Small intestine (tissue), 16 donors: ENCODE measurements at places on chromosomes 7 and 10. TPM values are rescaled to one million over a fixed set of nuclear protein-coding genes. Genes with fewer than 3 reads are reported as not detected.

Gene PDK4
- polyA plus RNA-seq = 98.5 TPM

Gene EN2
- polyA plus RNA-seq = not detected

DNA sequence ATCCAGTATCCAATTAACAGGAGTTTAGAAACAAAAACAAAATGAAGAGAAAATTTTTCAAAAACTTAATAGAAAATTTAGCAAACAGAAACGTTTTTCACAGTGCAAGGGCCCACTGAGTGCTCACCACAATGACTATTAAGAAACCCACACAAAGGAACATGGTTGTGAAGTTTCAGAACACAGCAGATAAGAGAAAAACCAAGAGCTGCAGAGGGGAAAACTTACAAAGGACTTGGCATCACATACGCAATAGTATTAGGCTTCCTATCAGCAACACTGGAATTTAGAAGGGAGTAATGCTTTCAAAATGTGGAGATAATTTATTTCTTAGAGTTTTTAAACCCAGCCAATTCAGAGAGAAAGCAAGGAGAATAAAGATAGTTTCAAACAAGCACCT, 1.7 kb upstream of the C7orf25 start:
- no peaks in the 10 kb centered on the region for H3K4me1 ChIP-seq
- no peak for DNase-seq
- peaks cover 14% of the 10 kb centered on the region for H3K36me3 ChIP-seq

DNA sequence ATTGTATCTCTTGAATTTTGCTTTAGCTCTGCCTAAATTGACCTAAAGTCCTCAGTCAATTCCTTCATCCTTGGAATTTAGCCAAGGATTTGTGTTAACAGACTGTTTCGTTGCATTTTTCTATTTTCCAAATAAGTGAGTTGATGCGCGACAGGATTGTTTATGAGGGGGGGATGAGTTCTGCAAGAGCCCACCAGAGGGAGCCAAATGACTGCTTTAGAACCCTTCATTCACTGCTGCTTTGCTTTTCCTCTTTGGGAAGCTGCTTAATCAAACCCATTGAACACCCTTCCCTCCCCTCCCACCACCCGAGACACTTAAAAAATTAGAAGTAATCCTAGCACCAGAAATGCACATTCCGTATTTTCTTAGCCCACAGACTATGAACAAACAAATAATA, 33.7 kb upstream of the PTF1A start:
- no peaks in the 10 kb centered on the region for H3K36me3 ChIP-seq
- no peaks in the 10 kb centered on the region for H3K27me3 ChIP-seq
- H3K4me3 ChIP-seq = no peak overlapping the region
- peaks cover 5% of the 10 kb centered on the region for H3K4me1 ChIP-seq
- H3K27ac ChIP-seq = no peak overlapping the region
- DNase-seq = peak; percentile 62

DNA sequence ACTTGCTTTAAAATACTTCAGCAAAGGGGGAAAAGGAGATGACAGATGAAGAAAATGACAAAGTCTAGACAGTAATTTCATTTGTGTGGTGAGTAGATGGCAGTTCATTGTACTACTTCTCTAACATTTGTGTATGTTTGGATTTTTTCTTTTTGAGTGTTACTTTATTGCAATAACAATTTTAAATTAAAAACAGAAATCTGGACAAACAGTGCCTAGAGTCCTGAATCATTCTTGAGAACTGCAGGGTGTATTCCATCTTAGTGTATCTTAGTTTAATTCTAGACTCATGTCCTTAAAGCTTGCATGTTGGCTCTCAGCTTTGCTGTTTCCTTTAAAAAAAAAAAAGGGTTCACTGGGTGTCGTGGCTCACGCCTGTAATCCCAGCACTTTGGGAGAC, 31.1 kb downstream of the HOXA1 start:
- H3K27me3 ChIP-seq = no peaks in the 10 kb centered on the region
- H3K36me3 ChIP-seq = no peaks in the 10 kb centered on the region

DNA sequence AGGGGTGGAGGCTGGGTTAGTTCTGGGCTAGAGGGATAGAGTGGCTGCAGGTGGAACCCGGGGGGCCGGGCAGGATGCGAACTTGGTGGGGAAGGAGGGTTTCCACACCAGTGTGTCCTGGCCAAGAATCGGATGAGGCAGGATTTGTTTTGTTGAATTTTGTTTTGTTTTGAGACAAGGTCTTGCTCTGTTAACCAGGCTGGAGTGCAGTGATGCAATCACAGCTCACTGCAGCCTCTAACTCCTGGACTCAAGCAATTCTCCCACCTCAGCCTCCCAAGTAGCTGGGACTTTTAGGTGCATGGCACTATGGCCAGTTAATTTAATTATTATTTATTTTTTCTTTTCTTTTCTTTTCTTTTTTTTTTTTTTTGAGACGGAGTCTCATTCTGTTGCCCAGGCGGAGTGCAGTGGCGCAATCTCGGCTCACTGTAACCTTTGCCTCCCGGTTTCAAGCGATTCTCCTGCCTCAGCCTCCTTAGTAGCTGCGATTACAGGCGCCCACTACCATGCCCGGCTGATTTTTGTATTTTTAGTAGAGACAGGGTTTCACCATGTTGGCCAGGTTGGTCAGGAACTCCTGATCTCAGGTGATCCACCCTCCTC, 13.0 kb upstream of the PPP1R35 start:
- H3K4me3 ChIP-seq = no peak overlapping the region
- no peaks in the 10 kb centered on the region for H3K27me3 ChIP-seq
- no peaks in the 10 kb centered on the region for H3K4me1 ChIP-seq

GRCh38 chr10:74624501-74624900, 201.9 kb upstream of the KAT6B start:
- no peaks in the 10 kb centered on the region for H3K36me3 ChIP-seq
- no peaks in the 10 kb centered on the region for H3K27me3 ChIP-seq
- H3K27ac ChIP-seq = no peak overlapping the region
- H3K4me1 ChIP-seq = no peaks in the 10 kb centered on the region
- no peak overlapping the region for H3K4me3 ChIP-seq
- no peak for DNase-seq
